Stimulated activated CD8-positive, alpha-beta memory T cell treated with anti-CD3 and anti-CD28 coated beads, Interleukin-4, amount 100 ng/mL, for 4 hours (primary cell): ENCODE measurements at places on chromosomes 1 and 21.

- DNase-seq: no peak
These were observed 6.2 kb upstream of the ANKRD65 start for GRCh38 chr1:1427106-1427819.

- DNase-seq: no peak
These were observed 399.5 kb downstream of the MATN1 start for GRCh38 chr1:30323841-30324240.

DNA sequence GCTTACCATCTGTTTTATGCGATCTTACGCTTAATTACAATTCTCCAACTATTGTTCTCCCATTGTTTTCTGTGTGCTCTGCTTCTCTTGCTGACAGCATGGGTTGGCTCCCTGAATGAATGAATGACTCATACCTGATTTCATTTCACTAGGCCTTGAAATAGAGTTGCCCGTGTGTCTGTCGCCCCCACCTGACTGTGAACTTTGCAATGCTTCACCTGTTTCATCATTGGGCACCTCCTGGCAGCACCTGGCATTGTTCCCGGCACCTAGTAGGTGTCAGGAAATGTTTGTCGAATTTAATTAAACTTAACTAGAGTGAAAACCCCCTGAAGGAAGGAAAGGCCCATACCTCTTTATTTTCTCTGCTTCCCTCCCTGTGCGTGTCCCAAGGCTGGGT, 120.5 kb upstream of the KLHDC7A start:
- no peak for DNase-seq

- no peak for DNase-seq
These were observed 530 bp upstream of the CD244 start for GRCh38 chr1:160863061-160863773.

DNA sequence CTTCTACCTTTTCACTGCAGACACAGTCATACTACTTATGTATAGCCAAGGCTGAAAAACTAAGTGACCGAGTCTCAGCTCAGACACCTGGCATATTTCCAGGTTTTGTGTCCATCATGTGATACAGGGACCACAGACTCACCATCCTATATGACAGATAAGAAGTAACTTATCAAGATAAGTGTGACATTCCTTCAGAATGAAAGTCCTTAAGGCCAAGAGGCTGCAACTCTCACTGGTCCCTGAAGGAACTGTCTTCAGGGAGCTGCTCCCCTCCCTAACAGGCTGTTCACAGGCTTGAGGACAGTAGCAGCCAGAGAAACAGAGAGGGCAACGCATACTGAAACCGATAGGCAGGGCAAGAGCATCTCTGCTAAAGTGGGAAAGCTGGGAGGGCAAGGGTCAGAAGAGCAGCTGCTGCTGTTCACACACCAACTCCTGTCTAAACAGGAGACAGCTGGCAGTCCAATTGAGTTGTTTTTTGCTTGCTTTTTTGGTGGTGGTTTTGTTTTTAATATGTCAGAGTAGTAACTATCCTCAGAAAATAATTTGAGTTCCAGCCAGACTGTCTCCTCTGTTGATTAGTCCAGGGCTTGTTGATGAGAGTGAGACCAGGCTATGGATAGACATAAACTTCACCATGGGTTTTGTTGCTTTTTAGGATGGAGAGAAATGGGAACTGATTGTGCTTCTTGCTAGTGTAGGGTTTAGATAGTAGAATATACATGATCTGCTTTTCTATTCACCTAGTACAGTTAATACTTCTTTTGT, 67.7 kb downstream of the MACF1 start:
- no peak for DNase-seq
